ENCODE measurements at places on chromosomes 6 and 20.

DNA sequence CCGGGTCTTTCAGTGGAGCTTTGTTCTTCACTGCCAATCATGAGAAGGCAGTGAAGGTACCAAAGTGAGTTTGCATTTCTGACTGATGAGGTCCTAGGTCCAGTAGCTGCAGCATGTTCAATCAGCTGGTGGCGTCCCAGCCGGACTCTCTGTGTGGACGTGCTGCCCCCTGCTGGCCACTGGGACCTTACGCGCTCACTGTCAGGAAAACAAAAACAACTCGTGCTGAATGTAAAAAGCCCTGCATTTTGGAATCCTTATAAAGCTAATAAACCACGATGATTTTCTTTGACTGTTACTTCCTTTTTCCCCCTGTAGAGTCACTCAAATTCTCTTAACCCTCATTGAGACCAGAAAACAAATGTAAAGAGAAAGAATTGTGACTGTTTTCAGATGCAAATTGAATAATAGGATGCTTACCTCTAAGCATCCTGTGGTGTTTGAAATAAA lies 4.9 kb upstream of the CD24 start:
- DNase-seq: peak; percentile 82

DNA sequence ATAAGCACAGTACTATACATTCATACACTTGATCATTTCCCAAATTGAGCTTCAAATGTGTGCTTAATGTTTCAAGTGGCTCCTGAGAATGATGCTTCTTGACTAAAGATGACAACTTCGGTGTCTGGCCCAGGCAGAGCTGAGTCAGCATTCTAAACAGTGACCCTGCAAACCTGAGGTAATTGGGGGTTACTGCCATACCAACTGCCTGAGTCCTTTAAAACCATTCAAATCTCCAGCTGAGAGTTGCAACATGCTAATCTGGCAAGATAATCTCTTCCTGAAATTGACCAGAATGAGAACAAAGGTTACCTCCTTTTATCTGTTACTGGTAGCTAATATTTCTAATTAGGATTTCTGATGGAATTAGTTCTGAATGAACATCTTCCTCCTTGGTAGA lies 8.2 kb downstream of the BACH2 start:
- no peak for DNase-seq

- DNase-seq: no peak
Measured at GRCh38 chr6:136502786-136503185, 47.4 kb downstream of the MAP7 start.

- no peak for DNase-seq
Measured at GRCh38 chr6:36633915-36634314, 39.8 kb downstream of the SRSF3 start.

- DNase-seq: no peak
Measured at GRCh38 chr6:106922626-106923025, 51.9 kb downstream of the CD24 start.

All from stimulated activated CD4-positive, alpha-beta T cell treated with anti-CD3 and anti-CD28 coated beads, Interleukin-2, amount 100 ng/mL, for 48 hours (primary cell).